Fibroblast of mammary gland (primary cell): ENCODE measurements at places on chromosomes 3 and 15.

DNA sequence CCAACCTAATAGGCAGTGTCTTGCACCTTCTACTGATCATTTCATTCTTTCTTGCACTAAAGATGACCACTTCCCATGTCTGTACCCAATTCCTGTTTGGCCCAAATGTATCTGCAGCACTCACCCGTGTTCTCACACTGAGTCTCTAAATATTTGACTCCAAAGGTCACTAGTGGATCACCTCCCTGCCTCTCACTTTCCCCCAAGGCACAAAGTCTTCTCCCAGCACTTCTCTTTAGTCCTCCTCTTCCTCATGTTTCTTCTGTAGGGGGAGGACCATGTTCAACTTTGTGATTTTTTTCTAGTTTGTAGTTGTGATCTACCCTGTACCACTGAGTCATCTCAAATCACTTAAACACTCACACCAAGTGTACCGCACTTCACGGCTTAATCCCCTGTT, 13.9 kb downstream of the NR1I2 start:
- DNase-seq: no peak

DNA sequence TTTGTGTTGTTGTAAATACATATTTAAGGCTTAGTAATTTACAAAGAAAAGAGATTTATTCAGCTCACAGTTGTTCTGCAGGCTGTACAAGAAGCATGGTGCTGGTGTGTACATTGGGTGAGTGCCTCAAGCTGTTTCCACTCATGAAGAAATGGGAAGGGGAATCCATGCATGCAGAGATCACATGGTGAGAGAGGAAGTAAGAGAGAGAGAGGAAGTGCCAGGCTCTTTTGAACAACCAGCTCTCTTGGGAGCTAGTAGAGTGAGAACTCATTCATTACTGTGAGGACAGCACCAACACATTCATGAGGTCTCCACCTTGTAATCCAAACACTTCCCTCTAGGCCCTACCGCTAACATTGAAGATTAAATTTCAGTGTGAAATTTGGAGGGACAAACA, 909.2 kb downstream of the NSUN3 start:
- DNase-seq: no peak

- DNase-seq: peak; percentile 32
Measured at GRCh38 chr3:47605652-47606051, 27.0 kb upstream of the CSPG5 start.

- peak; percentile 20 for DNase-seq
Measured at GRCh38 chr3:150372722-150373121, 35.4 kb upstream of the TSC22D2 start.

DNA sequence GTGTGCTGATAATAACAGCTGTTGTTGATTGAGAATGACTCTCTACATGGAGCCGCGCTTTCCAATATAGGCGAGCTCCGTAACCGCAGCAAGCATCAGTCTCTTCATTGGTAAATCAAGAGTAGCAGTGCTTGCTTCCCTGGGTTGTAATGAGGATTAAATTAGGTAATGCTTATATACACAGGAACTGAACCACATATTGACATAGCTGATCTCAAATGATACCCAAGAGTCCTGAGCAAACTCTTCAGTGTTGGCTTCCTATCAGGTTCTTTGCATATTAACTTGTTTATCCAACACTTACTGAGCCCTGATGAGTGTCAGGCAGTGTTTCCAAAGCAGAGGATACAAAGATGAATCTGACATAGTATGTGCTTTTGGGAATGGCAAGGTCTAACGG, 46.4 kb upstream of the SLCO3A1 start:
- no peak for DNase-seq

DNA sequence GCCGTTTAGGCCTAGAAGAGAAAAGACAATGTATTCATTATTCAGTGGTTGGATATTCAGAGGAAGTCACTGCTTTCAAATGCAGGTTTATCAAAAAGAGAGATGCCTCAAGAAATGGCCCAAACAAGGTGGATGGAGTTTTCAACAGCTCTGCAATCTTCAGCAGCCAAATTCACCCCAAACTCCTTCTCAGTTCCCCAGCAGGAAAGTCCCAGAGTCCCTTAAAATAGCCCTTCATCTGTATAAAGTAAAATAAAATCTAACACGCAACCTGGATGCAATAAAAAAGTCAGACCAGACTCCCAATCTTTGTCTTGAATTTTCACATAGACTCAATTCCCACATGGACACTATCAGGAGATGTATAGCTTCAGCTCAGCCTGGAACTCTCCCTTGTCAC, 101.6 kb upstream of the SPATA12 start:
- DNase-seq: no peak

GRCh38 chr3:5657106-5657505, 469.6 kb downstream of the EDEM1 start:
- no peak for DNase-seq

GRCh38 chr15:66740802-66741201, 38.8 kb downstream of the SMAD6 start:
- peak; percentile 53 for DNase-seq

- peak; percentile 42 for DNase-seq
Measured at GRCh38 chr15:59237924-59238331, 31.3 kb downstream of the LDHAL6B start.

- no peak for DNase-seq
Measured at GRCh38 chr3:146306656-146307455, 56.0 kb upstream of the PLSCR4 start.

DNA sequence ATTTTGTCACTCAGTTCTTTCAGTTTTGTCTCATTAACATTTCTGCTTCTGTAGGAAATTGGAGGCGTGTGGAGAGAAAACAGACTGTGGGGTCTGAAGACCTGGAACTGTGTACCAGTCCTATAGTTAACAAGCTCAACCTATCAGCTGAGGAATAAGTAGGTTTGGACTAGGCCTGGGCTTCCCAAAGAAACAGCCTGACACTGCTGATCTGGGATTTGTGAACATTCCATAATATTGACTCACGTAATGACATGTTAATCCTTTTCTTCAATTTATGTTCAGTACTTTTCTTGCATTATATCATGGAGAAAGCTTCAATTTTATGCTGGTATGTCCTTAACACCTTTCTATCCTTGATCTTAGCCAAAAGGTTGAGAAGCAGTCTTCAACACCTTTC, 181.6 kb upstream of the RORA start:
- peak; percentile 18 for DNase-seq

GRCh38 chr3:11514191-11514821, 129.4 kb downstream of the VGLL4 start:
- DNase-seq: peak; percentile 91

DNA sequence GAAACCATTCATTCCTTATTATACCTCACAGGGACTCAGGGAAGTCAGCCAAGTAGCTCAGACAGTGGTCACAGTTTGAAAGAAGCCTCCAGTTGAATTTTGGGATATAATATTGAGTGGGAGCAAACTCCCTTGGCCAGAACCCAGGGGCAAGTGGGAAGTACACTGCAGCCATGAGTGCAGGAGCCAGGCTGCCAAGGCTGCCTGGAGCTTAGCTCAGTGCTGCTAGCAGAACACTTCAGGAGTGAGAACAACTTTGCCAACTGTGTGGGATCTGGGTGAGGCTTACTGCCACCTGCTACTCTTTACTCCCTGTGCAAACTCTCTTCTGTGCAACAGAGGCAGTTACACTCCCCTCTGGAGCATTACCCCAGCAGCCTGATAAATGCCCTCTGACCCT, 4.6 kb downstream of the OR5K3 start:
- DNase-seq: no peak

GRCh38 chr3:79844176-79844575, 76.4 kb upstream of the ROBO1 start:
- DNase-seq: no peak

GRCh38 chr3:74281705-74282104, 332.8 kb downstream of the CNTN3 start:
- DNase-seq: peak; percentile 7

- no peak for DNase-seq
Measured at GRCh38 chr15:59105854-59106253, 908 bp downstream of the CCNB2 start.

GRCh38 chr3:4994823-4995499, 15.7 kb downstream of the BHLHE40 start:
- DNase-seq: peak; percentile 95

- DNase-seq: no peak
Measured at GRCh38 chr3:38989917-38990510, 61.7 kb downstream of the SCN11A start.

- no peak for DNase-seq
Measured at GRCh38 chr3:111902534-111902933, 43.5 kb downstream of the PHLDB2 start.

- DNase-seq: no peak
Measured at GRCh38 chr15:39948817-39949216, 14.9 kb downstream of the EIF2AK4 start.

DNA sequence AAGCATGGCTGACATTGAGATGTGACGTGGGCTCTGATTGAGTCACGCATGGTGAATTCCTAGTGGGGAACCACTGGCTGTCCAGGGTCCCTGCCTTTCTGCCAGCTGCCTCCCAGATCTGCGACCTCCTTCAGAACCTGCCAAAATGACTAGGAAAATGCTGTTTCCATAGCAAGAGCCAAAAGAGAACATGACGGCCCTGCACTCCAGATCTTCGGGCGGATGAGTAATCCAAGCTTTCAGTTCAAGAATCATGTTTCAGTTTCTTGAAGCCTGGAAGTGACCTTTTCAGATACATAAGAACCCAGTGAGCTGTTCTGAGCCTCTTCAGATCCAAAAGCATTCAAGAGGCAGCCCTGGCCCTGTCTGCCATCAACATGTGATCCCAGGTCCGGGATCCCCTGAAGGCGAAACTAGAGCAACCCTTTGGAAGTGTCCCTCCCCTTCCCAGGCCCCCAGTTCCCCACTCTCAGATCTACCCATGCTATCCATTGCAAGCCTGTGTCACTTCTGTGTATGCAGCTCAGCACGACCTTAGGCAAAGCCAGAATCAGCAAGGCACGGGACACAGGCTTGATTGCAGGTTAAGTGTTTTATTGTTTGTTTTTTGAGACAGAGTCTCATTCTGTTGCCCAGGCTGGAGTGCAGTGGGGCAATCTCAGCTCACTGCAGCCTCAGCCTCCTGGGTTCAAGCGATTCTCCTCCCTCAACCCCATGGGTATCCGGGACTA, 19.7 kb downstream of the ANKRD63 start:
- DNase-seq: peak; percentile 79

DNA sequence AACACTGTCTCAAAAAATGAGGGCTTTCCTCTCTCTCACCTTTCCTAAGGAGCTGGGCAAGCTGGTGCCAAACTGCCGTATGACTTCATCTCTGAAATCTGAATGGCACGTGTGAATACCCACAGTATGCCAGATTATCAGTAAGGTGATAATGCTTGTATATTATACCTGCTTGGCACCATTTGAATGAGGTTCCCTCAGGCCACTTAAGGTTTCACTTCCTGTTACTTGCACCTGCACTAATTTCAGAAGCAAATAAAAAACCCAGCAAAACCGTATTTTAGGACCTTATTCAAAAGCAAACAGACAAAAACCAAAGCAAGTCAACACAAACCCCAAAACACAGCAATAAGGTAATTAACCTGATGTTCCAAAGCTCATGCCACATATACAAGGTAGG, 19.7 kb downstream of the FOXP1 start:
- no peak for DNase-seq

- DNase-seq: no peak
Measured at GRCh38 chr3:123878807-123879206, 5.3 kb downstream of the MYLK start.

DNA sequence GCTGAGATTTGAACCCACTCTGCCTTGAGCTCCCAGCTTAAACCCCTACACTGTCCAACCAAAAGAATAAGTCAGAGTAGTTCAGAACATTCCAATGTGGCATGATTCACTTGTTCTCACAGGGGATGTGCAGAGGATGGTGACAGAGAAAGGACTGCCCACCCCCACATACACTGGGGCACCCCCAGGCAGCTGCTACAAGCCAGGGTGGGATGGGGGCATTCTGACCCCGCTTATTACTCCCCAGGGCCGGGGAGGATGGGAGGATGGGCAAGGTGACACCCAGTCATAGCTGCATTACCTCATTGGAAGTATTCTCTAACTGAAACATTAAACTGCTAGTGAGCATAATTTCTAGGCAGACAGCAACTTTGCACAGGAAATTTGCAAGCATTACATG, 126.0 kb upstream of the PRR20G start:
- DNase-seq: no peak

DNA sequence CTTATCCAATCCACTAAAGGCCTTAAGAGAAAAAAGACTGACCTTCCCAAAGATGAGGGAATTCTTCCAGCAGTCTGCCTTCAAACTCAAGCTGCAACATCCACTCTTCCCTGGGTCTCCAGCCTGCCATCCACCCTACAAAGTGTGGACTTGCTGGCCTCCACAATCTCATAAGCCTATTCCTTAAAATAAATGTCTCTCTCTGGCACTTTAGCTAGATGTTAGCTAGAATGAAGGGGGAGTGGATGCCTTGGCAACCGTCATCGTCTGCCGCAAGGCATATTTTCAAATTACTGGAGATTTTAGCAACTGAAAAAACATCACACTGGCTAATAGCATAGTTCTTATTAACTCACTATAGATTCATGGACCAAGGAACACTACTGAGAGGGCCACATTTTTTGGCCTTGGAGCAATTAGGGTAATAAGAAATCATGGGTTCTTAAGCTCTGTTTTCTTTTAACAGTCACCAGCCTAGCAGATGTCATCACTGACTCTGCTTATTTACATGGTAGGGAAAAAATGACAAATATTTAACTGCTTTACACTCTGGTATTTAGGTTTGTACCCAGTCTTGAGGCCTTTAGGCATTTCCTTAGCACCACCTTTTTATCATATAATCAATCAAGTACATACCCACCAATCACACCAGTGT, 245.3 kb downstream of the MYRIP start:
- peak; percentile 52 for DNase-seq

GRCh38 chr3:43286841-43287499, 630 bp downstream of the SNRK start:
- peak; percentile 25 for DNase-seq

- peak; percentile 42 for DNase-seq
Measured at GRCh38 chr15:45611305-45611704, 23.5 kb upstream of the SQOR start.

GRCh38 chr3:170563712-170564423, 22.0 kb downstream of the SLC7A14 start:
- DNase-seq: peak; percentile 73

DNA sequence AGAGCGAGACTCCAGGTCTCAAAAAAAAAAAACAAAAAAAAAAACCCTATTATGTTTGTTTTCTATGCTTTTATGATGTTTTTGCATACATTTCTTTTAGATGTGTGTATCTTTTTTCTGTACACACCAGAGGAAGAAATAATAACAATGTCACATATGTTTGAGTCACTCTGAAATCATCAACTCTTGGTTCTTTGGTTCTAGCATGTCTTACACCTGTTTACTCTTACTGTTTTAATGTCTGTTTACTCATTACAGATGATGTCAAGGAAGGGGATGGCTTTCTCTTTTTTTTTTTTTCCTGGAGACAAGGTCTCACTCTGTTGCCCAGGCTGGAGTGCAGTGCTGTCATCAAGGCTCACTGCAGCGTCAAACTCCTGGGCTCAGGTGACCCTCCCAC, 24.1 kb downstream of the RHOA start:
- DNase-seq: peak; percentile 64
